ENCODE measurements at places on chromosomes 2 and 18.

DNA sequence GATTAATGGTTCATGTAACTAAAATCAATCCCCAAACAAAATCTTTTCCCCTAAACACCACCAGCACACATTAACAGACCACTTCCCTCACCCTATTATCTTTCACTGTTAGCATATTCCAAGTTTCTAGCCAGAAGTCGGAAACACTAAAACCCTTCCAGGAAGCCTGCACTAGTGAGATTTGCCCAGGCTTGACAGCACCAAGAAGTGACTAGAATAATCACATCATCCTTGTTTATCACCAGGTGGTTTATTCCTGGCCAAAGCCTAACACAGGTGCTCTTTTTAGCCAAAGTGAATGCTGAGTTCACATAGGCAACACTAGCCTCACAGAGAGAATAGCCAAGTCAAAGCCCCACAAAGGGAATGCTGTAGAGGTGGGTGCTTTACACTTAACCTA, 221.2 kb upstream of the HNRNPA3 start:
- no peak for DNase-seq

DNA sequence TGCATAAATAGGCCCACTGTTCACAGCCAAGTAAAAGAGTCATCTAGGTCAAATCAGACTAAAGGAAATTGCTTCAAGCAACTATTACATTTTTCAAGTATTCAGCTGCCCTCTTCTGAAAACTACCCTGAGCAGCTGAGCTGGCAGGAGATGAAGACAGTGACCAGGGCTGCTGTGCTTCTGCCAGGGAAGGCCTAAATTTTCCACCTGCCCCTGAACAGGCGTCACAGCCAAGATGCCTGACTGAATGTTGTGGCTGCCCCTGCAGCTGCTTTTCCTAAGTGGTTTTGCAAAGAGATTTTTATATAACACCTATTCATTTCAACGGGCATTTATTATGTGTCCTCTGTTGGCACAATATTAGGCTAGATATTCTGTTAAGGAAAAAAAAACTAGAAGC, 96.7 kb upstream of the RPE start:
- no peak for DNase-seq

GRCh38 chr18:55097456-55098170, 138.4 kb upstream of the CCDC68 start:
- peak; percentile 3 for DNase-seq

DNA sequence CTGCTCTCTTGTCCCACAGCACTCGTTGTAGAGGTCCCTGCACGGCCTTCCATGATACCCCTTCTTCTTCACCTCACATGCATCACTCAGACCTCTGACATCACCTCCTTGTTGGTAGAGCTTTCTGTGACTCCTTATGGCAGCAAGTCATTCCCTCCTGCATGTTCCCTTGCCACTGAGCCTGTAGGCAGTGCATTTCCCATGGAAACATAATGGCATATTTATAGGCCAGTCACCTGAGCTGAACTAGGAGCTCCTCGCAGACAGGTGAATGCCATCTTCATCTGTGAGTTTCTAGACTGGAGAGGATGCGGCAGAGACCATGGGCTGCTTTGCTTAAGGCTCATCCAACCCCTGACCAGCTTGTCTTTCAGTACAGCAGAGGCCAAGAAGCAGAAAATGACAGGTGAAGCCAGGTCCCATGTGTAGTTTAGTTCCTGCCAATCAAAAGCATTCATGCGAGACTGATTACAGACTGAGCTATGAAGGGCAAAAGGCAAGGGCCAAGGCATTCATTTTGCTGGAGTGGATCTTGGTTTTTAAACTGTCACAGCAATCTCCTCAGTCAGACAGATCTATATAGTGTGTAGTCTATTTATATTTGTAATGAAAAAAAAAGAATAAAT, 59.4 kb upstream of the NEDD4L start:
- no peak for DNase-seq

DNA sequence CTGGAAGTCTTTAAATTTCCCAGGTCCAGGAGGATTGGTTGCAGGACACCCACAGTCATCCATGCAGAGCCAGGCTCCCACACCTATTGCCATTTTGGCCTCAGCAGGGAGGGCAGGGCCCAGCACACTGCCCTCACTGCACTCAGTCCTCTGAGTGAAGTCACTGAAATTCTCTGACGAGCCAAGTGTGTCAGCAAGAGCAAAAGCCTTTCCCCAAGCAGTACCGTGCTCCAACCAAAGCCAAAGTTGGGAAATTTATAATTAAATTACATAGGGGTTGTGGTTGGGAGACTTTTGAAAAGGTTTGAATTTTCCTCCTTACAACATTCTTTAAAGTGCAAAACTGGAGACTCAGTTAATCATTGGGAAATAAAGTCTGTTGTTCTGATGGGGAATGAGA, 98.5 kb upstream of the CD226 start:
- no peak for DNase-seq

GRCh38 chr18:47244086-47244485, 7.4 kb downstream of the SKOR2 start:
- no peak for DNase-seq

DNA sequence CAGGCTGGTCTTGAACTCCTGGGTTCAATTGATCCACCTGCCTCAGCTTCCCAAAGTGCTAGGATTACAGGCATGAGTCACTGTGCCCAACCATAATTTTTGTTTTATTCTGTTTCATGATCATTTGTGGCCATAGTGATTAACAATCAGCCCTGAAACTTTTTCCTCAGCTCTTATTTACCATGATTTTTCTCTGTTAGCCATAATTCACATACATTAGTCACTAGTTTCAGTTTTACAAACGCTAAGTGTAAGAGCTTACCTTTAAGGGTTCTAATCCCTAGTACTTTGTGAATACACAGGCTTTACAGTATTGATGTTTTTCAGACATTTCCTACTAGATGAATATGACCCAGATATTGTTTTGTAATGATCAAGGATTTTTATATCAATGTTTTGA, 216.1 kb downstream of the DPP4 start:
- DNase-seq, result no peak

DNA sequence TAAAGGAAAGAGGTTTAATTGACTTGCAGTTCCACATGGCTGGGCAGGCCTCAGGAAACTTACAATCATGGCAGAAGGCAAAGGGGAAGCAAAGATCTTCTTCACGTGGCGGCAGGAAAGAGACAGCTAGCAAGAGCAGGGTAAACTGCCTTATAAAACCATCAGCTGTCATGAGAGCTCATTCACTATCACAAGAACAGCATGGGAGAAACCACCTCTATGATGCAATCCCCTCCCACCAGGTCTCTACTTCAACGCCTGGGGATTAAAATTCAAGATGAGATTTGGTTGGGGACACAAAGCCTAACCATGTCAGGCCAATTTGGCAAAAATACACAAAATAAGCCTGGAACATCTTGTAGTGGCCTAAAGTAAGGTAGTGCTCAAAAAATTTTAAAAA, 152.6 kb downstream of the COL6A3 start:
- no peak for DNase-seq

DNA sequence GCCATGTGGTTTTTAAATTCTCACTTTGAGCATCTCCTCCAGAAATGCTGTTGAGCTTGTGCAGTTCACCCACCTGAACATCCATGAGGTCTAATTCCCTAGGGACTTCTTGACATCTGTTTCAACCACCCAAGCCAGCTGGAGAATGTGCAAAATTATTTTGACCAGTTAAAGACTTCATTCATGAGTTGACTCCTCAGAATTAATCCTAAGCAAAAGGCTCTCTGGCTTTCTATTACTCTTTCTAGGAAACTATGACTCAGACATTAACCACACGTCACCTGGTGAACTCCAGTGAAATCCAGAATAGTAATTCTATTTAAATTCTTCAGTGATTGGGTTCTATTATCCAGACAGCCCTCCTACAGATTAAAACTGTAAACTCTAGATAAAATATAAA, 247.5 kb downstream of the NBAS start:
- no peak for DNase-seq

DNA sequence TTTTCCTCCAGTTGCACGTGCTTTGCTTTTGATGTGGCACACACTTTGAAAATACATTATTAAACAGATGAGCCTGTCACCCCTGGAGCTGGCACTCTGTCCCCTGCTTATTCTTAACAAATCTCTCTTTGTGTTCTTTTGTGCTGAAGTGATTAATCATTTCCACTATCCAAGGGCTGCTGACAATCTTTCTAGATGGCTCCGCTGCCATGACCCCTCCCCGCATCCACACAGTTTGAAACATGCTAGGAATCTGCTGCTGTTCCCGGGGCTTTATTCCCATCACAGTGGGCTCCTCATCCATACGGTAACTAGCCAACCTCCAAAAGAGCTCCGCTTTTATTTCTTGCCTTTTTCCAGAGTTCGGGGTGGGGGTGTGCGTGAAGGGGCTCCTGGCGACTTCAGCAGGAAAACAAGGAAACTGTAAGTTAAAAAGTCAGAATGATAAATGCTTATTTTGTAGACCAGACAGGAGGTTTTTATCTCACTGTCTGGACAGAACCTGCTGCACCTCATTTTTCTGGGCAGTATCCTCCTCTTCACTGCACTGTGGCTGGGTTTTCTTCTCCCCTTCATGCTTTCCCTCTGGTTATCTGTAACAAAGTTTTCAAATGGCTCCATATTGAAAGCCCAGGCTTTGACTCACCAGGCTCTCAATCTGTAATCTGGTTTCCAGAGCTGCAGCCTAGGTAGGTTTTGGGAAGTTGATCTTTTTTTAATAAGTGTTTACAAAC, 319.7 kb downstream of the AFF3 start:
- DNase-seq, result no peak

DNA sequence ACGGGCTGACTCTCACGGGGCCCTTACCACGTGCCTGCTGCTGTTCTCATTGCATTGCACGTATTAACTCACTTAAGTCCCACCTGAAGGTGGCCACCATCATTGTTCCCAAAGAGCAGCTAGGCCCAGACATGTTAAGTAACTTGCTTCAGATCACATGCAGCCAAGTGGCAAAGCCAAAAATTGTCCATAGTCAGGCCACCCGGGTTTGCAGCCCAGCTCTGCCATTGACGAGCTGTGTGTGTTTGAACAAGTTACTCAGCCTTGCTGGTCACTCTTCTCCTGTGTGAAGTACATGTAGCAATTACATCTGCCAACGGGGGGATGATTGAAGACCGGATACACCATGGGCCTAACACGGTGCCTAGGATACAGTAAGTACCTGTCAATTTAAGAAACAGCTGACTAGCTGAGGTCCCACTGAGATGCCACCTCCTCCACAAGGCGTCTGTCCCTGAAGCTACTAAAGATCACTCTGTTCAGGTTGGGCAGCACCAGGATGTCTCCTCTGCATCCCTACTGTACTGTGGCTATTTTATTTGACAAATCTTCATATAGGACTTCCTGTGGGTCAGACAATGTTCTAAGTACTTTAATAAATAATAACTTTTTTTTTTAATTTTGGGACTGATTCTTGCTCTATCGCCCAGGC, 154.2 kb upstream of the MYCN start:
- no peak for DNase-seq

GRCh38 chr18:69874058-69874457, 73.6 kb downstream of the CD226 start:
- no peak for DNase-seq

- DNase-seq, result no peak
Observed at GRCh38 chr2:110198016-110198415, 6.8 kb downstream of the NPHP1 start.

GRCh38 chr2:217947383-217948350, 55.1 kb downstream of the TNS1 start:
- DNase-seq, result no peak

GRCh38 chr2:23564615-23564960, 179.6 kb downstream of the KLHL29 start:
- no peak for DNase-seq

GRCh38 chr2:239245107-239245506, 155.7 kb downstream of the HDAC4 start:
- DNase-seq, result no peak

DNA sequence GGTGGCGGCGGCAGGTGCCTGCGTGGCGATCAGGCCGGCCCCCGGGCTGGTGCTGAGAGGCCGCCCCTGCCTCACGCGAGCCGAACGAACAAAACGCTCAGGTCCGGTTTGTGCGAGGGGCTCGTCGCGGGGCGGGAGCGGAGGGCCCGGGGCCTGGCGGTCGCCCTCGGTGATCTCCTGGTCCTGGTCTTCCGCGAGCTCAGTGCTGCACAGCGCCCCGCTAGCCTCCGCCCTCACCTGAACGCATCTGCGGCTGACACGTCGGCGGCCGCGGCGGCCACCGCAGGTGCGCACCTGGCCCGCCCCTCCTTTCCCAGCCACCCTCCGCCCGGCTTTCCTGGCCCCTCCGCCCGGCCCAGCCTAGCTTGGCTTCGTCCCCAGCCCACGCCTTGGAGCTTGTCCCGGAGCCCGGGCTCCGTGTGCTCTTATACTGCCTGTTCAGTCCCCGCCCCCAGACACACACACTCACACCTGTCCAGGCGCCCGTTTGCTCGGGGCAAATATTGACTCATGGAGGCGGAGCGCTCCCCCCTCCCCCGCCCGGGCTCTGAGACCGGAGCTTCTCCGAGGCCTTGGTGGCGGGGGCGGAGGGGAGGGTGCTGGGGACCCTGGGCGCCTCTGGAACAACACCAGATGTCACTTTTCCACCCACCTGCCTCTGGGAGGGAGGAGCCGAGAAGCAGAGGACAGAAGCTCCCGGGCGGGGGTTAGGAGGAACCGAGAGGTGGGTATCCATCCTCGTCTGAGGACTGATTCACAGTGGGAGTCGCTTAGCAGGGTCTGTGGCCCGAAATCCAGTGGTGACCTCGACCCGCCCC, 8.6 kb upstream of the CRYBA2 start:
- DNase-seq, result no peak

- DNase-seq, result no peak
Observed at GRCh38 chr2:10971161-10971887, 59.6 kb downstream of the KCNF1 start.

DNA sequence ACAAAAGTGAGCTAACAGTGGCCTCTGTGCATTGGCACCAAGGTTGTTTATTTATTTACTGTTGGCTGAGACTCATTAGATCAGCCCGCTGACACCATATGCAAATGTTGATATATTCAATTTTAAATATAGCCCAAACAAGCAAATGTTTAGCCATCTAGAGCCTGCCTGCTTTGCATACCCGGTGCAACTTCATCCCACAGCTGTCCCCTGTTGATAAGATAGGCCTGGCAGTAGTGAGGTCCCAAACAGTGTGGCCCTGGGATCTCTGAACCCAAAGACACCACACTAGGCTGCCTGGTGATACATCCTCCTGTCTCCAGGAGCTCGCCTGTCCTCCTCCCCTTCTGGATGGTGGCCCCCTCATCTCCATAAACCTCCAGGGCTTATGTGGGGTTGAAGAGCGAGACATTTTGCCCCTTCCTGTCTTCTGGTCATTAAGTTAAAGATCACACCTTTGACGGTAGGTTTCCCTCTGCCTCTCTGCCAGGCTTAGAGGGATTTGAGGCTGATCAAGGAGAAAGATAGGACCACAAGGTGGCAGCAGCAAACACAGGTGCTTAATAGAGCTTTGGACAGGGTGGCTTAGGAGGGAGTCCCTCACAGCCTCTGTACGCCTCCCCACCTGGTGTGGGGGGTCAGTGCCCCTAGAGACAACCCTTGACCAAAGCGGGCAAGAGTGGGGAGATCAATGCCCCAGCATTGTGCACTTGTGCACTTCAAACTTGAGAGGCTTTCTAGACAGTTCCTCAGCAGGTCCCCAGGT, 23.7 kb upstream of the MYO5B start:
- no peak for DNase-seq
